Activated CD8-positive, alpha-beta memory T cell treated with anti-CD3 and anti-CD28 coated beads, Interleukin-2, amount 10 ng/mL, durations not matched to agents 7 days and 5 days (primary cell): ENCODE measurements at places on chromosomes 1 and 21. TPM values are rescaled to one million over a fixed set of nuclear protein-coding genes. Genes with fewer than 3 reads are reported as not detected.

DNA sequence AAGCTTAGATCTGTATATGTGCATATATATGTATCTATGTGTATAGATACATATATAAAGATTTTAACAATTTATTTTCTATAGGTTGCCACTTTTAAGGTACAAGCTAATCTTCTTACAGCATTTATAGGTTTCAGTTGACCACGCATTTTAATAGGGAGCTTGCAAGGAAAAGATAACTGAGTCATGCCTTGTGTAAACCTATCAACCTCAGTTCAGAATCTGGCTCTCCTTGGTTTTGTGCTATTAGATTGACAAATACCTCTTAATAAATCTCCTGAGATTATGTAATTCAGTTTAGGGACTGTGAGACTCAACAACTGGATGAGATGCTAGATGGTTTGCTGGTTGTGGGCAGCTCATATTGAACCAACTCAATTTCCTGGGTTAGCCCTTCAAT, 114.7 kb upstream of the SERBP1 start:
- DNase-seq, result no peak

GRCh38 chr1:247334378-247335133, 2.9 kb upstream of the ZNF496 start:
- no peak for DNase-seq

- DNase-seq, result no peak
Measured at GRCh38 chr1:234759888-234760287, 149.9 kb upstream of the IRF2BP2 start.

DNA sequence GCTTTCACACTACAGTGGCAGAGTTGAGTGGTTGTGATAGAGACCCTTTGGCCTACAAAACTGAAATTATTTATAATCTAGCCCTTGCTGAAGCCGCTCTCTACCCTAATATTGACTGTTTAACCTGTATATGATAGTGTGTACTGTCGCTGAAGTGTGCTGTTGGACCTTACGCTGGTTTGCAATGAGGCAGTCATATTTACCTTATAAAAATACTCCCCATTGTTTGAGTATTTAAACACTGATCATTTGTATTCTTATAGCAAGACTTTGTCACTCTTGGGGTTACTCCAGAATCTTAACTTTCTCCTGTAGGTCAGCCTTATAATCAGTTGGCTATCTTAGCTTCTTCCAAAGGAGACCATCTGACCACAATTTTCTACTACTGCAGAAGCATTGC, 56.3 kb downstream of the SMG7 start:
- DNase-seq, result no peak

DNA sequence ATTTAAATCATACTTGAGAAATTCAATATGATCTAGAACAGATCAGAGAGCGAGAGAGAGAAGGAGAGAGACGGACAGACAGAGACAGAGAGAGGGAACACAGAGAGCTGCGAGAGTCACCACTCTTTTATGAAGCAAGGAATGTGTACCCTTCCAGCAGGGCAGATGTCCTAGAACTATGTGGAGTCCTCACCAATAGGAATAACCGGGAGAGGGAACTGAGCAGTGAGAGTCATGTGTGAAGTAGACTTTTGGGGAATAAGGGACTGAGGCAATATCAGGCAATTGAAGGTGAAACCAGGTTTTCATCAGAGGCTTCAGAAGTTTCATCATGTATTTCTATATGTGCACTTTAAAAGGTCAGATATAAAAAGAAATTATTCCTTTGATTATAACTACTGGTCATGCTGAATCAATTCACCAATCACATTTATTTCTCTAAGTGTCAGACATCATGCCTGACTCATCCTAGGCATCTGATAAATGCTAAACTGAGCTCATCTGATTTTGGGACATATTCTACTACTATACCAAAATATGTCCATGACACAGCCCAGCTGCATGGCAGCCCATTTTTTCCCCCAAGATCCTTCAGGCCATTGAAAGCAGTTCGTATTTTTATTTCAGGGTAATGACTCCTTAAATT, 22.4 kb downstream of the VTCN1 start:
- no peak for DNase-seq

TTLL10 gene
- not detected for total RNA-seq

CRNN gene
- not detected for total RNA-seq

- peak; percentile 51 for DNase-seq
Measured at GRCh38 chr1:112358798-112359408, 37.1 kb upstream of the CTTNBP2NL start.

- DNase-seq, result no peak
Measured at GRCh38 chr1:175783126-175783722, 39.8 kb upstream of the TNR start.

- no peak for DNase-seq
Measured at GRCh38 chr1:1758692-1759455, 19.4 kb downstream of the NADK start.

DNA sequence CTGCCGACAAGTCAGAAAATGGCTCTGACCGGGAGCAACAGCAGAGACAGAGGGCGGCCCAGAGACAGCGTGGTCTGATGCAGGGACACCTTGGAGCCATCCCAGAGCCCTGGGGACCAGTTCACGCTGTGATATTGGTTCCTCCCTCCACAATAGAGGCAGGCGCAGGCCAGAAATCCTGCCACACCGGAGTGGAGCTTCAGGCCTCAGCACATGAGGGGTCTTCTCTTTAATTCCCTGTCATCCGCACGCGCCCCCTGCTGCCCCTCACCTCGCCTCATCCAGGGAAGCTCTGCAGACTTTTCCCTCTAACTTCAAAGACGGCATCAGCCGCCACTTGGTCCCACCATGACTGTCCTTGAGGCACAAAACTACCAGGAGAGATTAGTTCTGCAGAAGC, 75.5 kb upstream of the ANGPTL1 start:
- DNase-seq, result no peak

VANGL2 gene
- not detected for total RNA-seq

DNA sequence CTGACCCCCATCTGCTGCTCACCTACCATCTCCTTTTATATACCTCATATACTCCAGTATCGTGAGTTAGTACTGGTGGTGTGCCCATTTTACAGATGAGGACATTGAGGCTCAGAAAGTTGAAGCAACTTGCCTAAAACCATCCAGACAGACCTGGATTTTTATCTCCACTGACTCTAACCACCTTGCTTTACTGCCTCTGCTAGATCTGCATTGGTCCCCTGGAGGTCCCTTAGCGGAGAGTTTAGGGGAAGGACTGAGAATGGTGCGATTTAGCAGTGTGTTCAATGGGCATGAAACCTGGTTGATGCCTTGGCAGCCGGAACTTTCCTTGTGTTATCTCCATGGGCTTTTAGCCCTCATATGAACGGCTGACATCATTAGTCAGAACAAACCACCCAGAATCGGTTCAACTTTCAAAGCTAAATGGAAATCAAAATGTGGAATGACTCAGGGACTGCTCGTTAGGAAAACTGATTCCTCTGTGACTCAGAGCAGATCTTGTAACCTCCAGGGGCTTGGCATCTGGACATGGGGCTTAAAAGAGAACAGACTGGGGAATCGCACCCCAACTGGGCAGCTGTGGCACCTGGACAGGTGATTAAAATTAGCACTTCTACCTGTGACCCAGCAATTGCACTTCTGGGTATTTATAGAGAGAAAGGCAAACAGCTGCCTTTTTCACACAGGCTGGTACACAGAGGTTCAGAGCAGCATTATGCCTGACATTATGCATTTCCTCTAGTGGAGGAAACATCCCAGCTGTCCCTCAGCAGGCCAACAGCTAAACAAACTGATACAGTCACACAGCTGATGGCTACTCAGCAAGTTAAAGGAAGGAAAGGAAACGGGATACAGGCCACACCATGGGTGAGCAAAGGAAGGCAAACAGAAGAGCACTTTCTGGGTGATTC, 25.3 kb downstream of the TMEM51 start:
- no peak for DNase-seq

DTL gene
- total RNA-seq, result 86.2 TPM

VASH2 gene
- total RNA-seq, result 0.79 TPM

DNA sequence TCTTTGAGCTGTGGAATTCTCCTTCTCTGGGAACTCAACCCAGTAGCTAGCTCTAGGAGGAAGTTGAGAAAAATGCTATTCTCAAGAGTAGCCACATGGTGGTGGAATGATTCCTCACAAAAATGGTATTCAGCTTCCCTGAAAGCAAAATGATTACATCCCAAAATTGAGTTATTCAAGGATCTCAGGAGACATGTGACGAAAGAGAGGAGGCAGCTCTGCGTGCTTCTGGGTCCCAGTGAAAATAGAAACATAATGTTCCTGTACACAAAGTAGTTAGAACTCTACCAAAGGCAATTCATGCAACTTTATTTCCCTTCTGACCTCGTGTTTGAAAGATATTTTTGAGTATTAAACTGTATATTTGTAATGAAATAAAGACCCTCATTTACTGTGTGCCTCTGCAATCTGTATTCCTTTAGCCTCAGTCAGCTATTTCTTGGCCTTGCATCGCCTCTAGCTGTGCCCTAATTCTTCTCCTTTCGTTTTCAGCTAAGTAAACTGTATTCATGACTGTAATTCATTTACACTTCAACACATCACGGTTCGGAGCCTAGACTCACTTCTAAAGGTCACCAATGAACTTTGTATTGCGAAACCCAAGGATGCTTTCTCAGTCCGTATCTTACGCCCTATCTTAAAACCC, 167.3 kb downstream of the FASLG start:
- DNase-seq, result no peak

DNA sequence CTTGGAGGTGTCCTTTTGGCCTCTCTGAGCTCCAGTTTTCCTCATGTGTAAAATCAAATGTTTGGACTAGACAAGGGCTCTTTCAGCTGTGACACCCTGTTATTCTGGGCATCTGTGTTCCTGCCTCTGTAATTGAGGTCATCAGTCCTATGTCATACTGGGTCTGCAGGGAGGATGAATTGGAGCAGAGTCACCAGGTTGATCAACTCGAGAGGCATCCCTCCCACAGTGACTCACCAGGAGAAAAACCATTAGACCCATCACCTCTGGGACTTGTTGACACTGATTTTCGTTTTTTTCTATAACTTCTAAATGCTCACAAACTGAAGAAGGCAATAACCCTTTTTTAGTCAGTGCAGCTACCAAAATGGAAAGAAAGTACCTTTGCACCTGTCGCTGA, 82.2 kb downstream of the ST6GALNAC5 start:
- no peak for DNase-seq

DNA sequence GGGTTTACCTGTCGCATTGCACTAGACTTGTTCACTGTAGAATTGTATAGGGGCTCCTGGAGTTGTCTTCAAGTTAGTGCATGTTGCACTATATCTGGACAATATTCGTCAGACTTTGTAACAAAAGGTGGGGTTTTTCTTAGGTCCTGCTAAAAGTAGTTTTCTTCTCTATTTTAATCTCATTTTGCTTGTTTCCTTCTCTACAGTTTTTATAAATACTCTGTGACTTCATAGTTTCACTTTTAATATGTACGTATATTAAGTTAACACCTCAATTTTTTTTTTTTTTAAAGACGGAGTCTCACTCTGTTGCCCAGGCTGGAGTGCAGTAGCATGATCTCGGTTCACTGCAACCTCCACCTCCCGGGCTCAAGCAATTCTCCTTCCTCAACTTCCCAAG, 26.5 kb upstream of the MRPS6 start:
- no peak for DNase-seq

GRCh38 chr1:9410737-9411297, 118.1 kb downstream of the SPSB1 start:
- DNase-seq, result peak; percentile 68

CNTN2 gene
- total RNA-seq, result not detected

DNA sequence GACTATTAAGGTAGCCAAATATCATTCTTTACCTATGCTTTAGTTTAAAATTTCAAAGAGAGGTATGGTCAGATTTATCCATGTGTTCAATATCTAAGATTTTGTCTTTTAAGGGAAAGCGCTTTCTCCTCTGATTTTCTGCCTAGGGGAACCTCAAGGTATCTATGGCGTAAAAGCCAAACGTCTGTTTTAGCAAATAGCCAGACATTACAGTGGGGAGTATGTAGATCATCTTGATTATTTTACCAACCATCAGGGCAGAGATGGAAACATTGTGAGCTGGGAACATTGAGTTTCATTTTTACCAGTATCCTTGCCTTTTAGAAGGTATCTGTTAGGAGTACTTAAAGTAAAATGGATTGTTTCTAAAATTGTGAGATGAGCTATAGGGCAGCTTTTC, 71.0 kb downstream of the LEPR start:
- no peak for DNase-seq

RGS18 gene
- 1.1 TPM for total RNA-seq

DNA sequence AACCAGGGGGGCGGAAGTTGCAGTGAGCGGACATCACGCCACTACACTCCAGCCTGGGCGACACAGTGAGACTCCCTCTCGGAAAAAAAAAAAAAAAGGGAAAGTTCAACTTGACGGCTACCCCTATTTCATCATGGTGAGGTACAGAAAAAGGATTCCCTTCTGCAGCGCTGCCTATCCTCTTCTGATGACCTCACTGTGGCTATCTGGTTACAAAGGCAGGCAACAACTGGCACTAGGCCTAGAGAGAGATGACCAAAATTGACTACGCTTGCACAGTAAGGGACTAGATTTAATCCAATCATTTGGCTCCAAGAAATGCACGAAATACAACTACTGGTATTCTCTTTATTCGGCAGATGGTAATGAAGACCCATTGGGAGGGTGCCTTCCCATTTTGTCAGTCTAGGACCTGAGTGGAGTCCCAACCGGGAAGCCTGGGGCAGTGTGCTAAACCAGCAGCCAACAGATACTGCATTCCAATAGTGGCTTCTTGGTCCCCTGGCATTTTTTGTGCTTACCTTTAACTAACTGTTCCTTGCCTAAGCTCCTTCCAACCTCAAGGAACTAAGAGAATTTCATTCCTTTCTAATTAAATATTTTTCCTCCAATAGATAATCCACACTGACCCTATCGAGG, 36.6 kb downstream of the ITPKB start:
- no peak for DNase-seq
